Muscle of leg (tissue), 16 donors: ENCODE measurements at places on chromosomes 11 and 22. TPM values are rescaled to one million over a fixed set of nuclear protein-coding genes. Genes with fewer than 3 reads are reported as not detected.

LRRN4CL gene
- total RNA-seq, result 31.6 TPM

OR5P2 gene
- not detected for total RNA-seq

DERL3 gene
- 0.62 TPM for total RNA-seq

OR6A2 gene
- 0.04 TPM for total RNA-seq

OR5W2 gene
- not detected for total RNA-seq

APOA4 gene
- not detected for total RNA-seq

PLAAT2 gene
- total RNA-seq, result not detected

ASCL2 gene
- 0.53 TPM for total RNA-seq

KRTAP5-8 gene
- not detected for total RNA-seq

VPS37C gene
- 10.0 TPM for total RNA-seq

GRCh38 chr11:12174128-12174476, 63.7 kb downstream of the MICAL2 start:
- no peaks in the 10 kb centered on the region for H3K27me3 ChIP-seq
- peaks cover 16% of the 10 kb centered on the region for H3K4me1 ChIP-seq
- no peak for DNase-seq
- no peak overlapping the region for H3K4me3 ChIP-seq
- peaks cover 2% of the 10 kb centered on the region for H3K36me3 ChIP-seq

- peak overlapping the region; percentile 22 for H3K27ac ChIP-seq
- H3K4me3 ChIP-seq, result no peak overlapping the region
- no peaks in the 10 kb centered on the region for H3K36me3 ChIP-seq
- no peaks in the 10 kb centered on the region for H3K27me3 ChIP-seq
These were observed 121.8 kb upstream of the POU2AF2 start for GRCh38 chr11:111123463-111124398.

GRCh38 chr11:68120273-68121066, 718 bp downstream of the CHKA start:
- H3K4me1 ChIP-seq, result peaks cover 35% of the 10 kb centered on the region
- no peaks in the 10 kb centered on the region for H3K27me3 ChIP-seq
- H3K36me3 ChIP-seq, result peaks cover 4% of the 10 kb centered on the region

DNA sequence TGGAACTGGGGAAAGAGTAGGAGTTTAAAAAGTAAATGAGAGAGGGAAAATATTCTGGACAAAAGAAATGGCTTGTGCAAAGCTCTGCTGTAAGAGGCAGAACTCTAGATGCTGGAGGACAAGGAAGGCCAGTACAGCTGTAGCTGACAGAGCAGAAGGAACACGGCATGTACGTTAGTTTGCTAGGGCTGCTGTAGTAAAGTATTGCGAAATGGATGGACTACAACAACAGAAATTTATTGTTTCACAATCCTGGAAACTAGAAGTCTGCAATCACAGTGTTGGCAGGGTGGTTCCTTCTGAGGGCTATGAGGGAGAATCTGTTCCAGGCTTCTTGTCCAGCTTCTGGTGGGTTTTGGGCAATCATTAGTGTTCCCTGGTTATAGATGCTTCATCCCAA, 454.4 kb downstream of the NTM start:
- H3K4me1 ChIP-seq, result no peaks in the 10 kb centered on the region
- H3K4me3 ChIP-seq, result no peak overlapping the region
- H3K27ac ChIP-seq, result no peak overlapping the region
- DNase-seq, result peak; percentile 33
- H3K27me3 ChIP-seq, result peaks cover under 1% of the 10 kb centered on the region

GRCh38 chr11:103532133-103532788, 423.0 kb downstream of the DYNC2H1 start:
- no peak overlapping the region for H3K27ac ChIP-seq
- H3K4me3 ChIP-seq, result no peak overlapping the region
- no peaks in the 10 kb centered on the region for H3K36me3 ChIP-seq
- H3K4me1 ChIP-seq, result peaks cover 13% of the 10 kb centered on the region
- H3K27me3 ChIP-seq, result no peaks in the 10 kb centered on the region
- DNase-seq, result peak; percentile 14

DNA sequence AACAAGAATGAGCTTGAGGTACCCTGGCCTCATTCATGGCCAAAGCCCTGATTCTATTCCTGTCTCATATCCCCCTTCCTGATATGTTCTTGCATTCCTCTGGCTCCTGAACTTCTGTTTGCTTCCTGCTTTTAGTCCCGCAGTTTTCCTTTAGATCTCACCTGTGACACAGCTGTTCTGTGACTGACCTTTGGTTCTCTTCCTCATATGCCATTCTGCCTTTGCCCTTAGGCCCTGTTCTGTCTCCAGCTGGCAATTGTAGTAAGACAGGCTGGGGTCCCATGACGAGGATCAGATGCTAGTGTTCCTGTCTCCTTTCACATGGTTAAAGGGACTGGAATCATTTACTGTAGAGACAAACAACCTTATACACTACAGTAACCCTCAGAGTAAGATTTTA, 59.0 kb upstream of the PDE3B start:
- no peak overlapping the region for H3K4me3 ChIP-seq
- no peak for DNase-seq
- no peaks in the 10 kb centered on the region for H3K4me1 ChIP-seq
- no peak overlapping the region for H3K27ac ChIP-seq
- no peaks in the 10 kb centered on the region for H3K27me3 ChIP-seq
- H3K36me3 ChIP-seq, result no peaks in the 10 kb centered on the region

GRCh38 chr11:60469723-60470122, 14.1 kb downstream of the MS4A1 start:
- no peaks in the 10 kb centered on the region for H3K36me3 ChIP-seq
- H3K4me3 ChIP-seq, result no peak overlapping the region
- no peak for DNase-seq
- no peaks in the 10 kb centered on the region for H3K4me1 ChIP-seq
- no peak overlapping the region for H3K27ac ChIP-seq

DNA sequence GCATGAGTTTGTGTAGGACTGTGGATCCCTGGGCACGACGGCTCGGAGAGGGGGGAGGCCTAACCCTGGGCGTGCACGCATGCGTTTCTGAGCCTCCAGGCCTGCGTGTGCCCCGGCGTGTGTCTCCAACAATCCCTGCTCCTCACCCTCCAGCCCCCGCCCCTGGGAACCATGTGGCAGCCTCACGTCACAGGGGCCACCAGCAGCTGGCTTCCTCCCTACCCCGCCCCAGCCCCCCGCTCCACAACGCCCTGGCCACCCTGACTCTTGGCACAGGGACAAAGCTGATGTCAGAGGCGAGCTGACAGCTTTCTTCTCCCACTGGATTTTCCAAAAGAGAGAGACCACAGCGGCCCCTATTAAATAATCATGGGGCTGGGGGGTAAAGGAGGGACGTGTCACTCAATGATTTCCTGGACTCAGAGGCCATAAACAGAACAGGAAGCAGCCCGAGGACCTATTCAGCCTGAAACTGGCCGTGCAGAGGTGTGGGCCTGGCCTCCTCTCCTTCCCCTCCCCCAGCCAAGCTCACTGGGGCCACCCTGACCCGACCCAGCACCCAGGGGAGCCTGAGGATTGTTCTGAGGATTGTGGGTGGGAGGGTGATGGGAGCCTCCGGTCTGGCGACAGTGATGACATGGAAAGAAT, 6.8 kb upstream of the LIF start:
- peaks cover 61% of the 10 kb centered on the region for H3K4me1 ChIP-seq
- peak; percentile 85 for DNase-seq
- H3K4me3 ChIP-seq, result no peak overlapping the region
- peak overlapping the region; percentile 65 for H3K27ac ChIP-seq
- peaks cover 16% of the 10 kb centered on the region for H3K27me3 ChIP-seq

DNA sequence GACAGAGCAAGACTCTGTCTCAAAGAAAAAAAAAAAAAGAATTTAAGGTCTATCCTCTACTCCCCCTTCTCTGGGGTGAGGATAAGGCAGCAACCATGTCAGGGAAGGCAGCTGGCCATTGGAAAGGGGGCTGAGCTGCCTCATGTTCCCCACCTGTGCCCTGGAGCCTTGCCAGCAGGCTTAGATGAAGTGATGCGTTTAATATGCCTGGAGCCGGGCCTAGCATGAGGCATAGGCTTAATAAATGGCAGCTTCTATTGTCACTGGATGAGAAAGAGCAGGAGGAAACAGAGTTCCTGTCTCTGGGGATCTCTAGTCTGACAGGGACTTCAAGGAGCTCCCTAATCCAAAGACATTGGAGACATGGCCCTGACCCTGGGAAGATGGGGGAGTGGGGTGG, 3.2 kb upstream of the KCNE3 start:
- H3K27me3 ChIP-seq, result peaks cover 6% of the 10 kb centered on the region
- no peaks in the 10 kb centered on the region for H3K36me3 ChIP-seq
- peaks cover 9% of the 10 kb centered on the region for H3K4me1 ChIP-seq
- H3K27ac ChIP-seq, result no peak overlapping the region
- H3K4me3 ChIP-seq, result no peak overlapping the region
- DNase-seq, result no peak

DNA sequence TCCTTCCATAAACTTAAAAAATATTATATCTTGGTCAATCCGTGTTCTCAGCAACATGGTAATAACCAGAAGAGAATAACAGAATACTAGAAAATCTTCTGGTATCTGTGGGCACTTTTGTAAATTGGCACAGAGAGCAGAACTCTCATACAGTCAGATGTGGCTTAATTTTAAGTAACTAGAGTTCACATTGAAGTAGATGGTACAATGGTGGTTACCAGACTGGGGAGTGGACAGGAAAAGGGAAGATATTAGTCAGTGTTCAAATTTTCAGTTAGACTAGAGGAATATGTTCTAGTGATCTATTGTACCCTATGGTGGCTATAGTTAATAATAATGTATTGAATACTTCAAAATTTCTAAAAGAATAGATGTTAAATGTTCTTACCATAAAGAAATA, 6.9 kb downstream of the OR52H1 start:
- no peak overlapping the region for H3K27ac ChIP-seq
- no peak for DNase-seq
- no peaks in the 10 kb centered on the region for H3K27me3 ChIP-seq
- no peaks in the 10 kb centered on the region for H3K36me3 ChIP-seq
- no peaks in the 10 kb centered on the region for H3K4me1 ChIP-seq
- H3K4me3 ChIP-seq, result no peak overlapping the region

DNA sequence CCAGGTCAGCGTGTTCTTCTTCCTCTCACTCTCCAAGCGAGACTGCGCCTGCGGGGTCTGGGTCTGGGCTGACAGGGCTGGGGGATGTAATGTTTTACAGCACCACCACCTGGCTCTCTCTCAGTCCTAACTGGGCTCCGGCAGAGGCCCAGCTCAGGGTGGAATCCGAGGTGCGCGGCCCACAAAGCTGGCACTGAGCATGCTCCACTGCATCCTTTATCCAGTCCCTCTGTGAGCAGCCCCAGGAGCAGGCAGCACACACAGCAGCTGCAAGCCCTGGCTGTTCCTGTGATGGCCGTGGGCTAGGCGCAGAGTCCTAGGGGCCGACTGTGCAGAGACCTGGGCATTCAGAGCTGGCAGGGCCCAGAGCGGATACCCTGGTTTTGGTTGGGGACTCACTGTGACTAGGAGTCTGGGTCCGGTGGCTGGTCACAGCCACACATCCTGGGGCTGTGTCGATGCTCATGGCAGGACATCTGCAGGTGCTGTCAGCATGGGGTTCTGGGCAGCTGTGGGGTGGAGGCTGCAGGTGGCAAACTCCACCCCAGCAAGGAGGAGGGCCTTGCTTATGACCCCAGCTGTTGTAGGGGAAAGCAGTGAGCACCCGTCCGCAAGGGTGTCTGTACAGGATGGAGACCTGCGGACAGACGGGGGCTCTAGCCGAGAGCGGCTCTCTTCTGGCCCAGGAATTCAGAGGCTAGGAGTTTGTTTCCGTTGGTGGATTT, 4.0 kb downstream of the LRRC75B start:
- peaks cover 20% of the 10 kb centered on the region for H3K4me1 ChIP-seq
- peaks cover 44% of the 10 kb centered on the region for H3K36me3 ChIP-seq
- H3K27me3 ChIP-seq, result no peaks in the 10 kb centered on the region
- no peak overlapping the region for H3K27ac ChIP-seq
- no peak for DNase-seq
- no peak overlapping the region for H3K4me3 ChIP-seq

DNA sequence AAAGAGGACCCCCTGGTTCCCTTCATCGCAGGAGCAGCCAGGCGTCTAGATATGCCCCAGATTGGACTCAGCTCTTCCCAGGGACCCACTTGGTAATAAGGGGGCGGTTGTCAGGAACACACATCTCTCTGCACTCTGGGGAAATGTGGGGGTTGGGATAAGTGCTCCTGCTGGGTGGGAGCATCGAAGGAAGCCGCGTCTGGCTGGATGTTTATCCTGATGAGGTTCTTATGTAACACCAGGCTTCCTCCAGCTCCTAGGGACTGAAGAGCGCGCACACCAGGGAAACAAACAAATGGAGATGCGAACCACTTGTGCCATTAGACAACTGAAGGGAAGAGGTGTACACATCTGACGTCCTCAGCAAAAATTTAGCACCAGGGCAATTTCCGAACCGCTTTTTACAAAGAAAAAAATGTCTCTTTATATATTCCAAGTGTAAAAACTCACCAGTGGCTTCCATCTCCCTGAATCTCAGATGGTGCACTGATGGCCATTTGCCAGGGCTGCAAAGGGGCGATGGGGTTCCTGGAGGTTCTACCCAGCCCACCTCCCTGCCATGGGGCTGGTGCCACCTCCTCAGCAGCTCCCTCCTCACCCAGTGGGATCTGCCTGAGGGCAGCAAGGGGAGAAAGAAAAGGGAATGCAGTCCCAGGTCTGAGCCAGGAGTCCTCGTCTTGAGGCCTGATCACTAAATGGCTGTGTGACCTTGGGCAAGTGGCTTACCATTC, 89.4 kb downstream of the PKNOX2 start:
- H3K4me3 ChIP-seq, result no peak overlapping the region
- DNase-seq, result peak; percentile 34
- peaks cover 53% of the 10 kb centered on the region for H3K4me1 ChIP-seq
- peaks cover 14% of the 10 kb centered on the region for H3K36me3 ChIP-seq

DNA sequence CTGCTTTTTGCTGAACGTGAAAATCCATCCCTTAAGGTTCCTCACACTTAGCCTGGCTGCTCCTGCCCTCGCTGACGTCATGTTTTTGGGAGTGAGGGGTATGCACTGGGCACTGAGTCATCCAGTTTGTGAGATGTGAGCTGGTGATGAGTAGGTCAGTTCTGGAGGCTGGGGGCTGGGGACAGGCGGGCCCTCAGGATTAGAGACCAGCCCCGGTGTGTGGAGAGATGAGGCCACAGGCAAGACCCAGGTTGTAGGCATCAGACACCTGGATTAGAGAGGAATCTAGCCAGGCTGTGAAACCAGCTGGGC, 9.2 kb downstream of the KCNC1 start:
- H3K4me1 ChIP-seq, result peaks cover 15% of the 10 kb centered on the region
- H3K27ac ChIP-seq, result no peak overlapping the region
- H3K36me3 ChIP-seq, result no peaks in the 10 kb centered on the region
- no peak overlapping the region for H3K4me3 ChIP-seq

DNA sequence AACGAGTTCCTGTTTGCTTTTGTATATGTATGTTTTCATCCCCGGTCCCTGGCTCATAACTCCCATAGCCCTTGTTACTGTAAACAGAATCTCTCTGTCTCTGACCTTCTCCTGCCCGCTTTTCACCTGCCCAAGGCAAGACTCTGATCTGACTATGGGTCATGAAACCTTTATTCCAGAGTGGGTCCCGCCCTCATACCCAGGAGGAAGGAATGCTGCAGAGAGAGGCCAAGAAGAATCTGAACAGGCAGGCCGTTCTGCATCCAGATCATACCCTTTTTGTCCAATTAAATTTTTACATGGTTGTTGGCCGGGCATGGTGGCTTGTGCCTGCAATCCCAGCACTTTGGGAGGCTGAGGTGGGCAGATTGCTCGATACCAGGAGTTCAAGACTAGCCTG, 39.6 kb downstream of the GRIK4 start:
- H3K4me1 ChIP-seq, result peaks cover 30% of the 10 kb centered on the region
- H3K27me3 ChIP-seq, result peaks cover 4% of the 10 kb centered on the region
- no peak for DNase-seq
